ENCODE measurements at places on chromosomes 4 and X.

DNA sequence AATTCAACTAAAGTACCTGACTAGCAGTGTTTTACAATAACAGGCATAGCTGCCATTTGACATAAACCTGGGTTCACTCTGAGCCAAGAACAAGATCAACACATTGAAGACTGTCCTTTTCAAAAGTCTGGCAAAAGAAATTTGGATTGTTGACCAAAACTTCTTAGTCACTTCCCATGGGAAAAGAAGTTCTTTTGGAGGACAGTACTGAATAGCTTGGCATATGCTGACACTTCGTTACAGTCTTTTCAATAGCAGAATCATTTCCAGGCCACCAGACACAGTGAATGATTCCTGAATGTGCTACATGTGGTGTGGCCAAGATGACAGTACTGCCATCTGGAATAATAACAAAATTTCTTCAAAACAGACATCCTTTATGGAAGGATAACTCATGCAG, 560.3 kb downstream of the GRID2 start:
- no peaks in the 10 kb centered on the region for H3K36me3 ChIP-seq
- no peaks in the 10 kb centered on the region for H3K27me3 ChIP-seq
- no peak for DNase-seq
- no peak overlapping the region for H3K27ac ChIP-seq
- no peak overlapping the region for H3K4me3 ChIP-seq

GRCh38 chrX:79100791-79101484, 43.5 kb upstream of the GPR174 start:
- no peak overlapping the region for H3K4me3 ChIP-seq
- no peaks in the 10 kb centered on the region for H3K4me1 ChIP-seq
- H3K36me3 ChIP-seq = no peaks in the 10 kb centered on the region
- H3K27ac ChIP-seq = no peak overlapping the region
- H3K27me3 ChIP-seq = no peaks in the 10 kb centered on the region

DNA sequence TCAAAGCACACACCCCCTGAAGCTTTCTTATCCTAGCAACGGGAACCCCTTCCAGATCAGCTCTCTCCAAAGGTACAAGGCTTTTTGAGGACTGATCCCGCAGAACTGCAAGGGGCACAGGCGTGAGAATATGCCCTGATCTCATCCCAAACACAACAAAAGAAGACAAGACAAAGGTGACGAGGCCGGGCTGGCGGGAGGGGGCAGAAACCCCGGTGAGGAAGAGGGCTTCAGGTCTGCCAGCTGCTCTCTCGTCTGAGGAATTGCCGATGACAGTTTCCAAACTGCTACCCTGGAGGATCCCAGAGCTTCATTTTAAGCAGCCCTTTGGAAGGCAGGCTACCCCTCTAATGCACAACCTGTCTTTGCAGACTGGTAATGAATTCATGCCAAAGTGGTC, 3.4 kb downstream of the HCFC1 start:
- H3K36me3 ChIP-seq = no peaks in the 10 kb centered on the region
- H3K27me3 ChIP-seq = no peaks in the 10 kb centered on the region
- no peak overlapping the region for H3K4me3 ChIP-seq
- peak; percentile 38 for DNase-seq

DNA sequence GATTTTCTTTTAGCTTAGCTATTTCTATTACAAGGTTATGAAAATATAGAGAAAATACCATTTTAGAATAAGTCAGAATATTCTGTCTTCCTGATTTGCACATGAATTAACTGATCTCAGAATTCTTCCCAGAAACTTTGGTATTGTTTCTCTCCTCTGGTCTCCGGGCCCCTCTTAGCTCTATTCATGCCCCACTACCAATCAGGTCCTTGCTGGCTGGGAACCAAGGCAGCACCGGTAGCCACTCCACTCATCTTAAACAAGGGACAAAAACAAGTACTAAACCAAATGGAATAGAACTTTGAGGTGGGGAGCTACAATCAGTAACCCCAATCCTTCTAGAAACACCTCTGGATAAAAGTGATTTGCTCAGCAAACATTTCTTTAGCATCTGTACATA, 64.3 kb downstream of the GPC3 start:
- no peak overlapping the region for H3K27ac ChIP-seq
- peaks cover 3% of the 10 kb centered on the region for H3K27me3 ChIP-seq
- DNase-seq = no peak

DNA sequence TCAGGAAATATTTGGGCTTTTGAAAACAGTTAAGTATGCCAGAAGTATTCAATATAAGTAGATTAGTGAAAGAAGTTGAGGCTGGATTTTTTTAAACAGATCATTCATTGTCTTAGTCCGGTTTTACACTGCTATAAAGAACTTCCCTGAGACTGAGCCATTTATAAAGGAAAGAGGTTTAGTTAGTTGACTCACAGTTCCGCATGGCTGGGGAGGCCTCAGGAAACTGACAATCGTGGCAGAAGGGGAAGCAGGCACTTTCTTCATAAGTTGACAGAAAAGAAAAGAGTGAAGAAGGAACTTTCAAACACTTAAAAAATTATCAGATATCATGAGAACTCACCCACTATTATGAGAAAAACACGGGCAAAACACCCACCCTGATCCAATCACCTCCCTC, 31.1 kb upstream of the CYLC1 start:
- H3K27ac ChIP-seq = no peak overlapping the region
- no peaks in the 10 kb centered on the region for H3K4me1 ChIP-seq
- peaks cover 7% of the 10 kb centered on the region for H3K27me3 ChIP-seq
- H3K4me3 ChIP-seq = no peak overlapping the region

DNA sequence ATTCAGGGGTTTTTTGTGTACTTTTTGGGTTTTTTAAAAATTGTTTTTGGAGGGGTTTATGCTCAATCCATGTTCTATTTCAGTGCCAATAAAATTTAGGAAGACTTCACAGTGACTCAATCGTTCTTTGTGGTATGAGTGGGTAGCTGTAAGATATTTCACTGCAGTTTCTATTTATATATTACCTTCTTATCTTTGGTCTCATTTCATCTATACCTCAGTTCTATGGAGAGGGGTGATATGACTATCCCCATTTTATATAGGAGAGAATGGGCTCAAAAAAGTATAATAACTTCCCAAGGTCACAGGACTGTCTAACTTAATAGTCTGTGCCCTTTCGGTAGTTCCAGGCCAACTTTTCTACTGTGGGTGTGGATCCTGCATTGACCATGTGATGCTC, 74.4 kb downstream of the MSN start:
- H3K27ac ChIP-seq = no peak overlapping the region
- H3K4me1 ChIP-seq = no peaks in the 10 kb centered on the region
- DNase-seq = no peak
- no peaks in the 10 kb centered on the region for H3K36me3 ChIP-seq
- H3K4me3 ChIP-seq = no peak overlapping the region

DNA sequence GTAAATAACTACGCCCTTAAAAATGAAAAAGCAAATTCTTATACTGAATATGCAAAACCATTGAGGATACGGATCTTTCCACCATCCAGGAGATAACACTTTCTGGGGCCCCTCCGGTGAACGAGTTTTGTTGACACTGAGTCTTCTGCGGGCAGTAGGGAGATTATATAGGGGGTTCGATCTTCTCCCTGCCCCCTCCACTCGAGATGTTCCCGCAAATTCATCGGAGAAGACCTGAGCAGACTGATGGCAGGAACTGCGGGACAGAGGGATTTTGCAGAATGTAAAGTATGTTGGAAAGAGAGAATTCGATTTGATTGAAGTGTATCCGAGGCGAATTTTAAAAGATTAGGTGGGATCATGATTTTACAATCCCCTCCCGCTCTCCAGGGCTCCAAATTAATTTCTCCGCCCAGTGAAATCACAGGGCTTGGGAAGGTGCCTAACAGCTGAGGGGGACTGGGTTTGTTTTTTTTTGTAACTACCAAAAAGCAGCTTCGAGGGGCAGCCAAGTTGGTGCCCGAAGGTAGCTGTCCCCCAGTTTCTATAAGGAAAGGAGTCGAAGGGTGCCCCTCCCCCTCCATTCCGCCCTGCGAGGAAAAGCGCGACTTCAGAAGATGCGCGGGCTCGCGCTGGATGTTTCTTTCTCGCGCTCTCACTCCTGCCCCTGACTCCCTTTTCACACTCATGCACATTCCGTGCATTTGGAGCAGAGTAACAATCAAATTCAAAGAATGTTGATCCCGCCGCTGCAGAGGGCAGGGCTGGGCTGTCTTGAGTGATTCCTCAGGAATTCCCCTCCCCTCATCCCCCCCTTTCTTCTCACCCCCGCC, 1.2 kb downstream of the TMEM255A start:
- H3K27me3 ChIP-seq = peaks cover 27% of the 10 kb centered on the region
- no peak overlapping the region for H3K4me3 ChIP-seq
- DNase-seq = no peak
- H3K27ac ChIP-seq = no peak overlapping the region
- no peaks in the 10 kb centered on the region for H3K36me3 ChIP-seq

DNA sequence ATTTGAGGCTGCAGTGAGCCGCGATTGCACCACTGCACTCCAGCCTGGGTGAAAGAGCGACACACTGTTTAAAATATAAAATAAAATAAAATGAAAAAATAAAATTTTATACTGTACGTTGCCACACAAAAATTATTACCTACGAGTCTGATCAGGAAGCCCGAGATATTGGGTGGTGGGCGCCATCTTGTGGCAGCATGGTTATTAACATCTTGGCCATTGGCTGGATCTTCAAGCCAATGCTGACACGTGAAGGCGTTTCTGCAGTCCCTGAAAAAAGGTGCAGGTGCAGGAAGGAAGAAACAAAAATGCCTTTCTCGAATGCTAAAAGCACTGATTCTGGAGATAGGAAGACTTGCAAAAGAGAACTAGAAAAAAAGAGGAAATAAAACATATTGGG, 4.9 kb upstream of the TLR8 start:
- H3K27ac ChIP-seq = no peak overlapping the region
- no peaks in the 10 kb centered on the region for H3K4me1 ChIP-seq
- H3K27me3 ChIP-seq = peaks cover 9% of the 10 kb centered on the region
- no peaks in the 10 kb centered on the region for H3K36me3 ChIP-seq
- DNase-seq = peak; percentile 85

- DNase-seq = no peak
- H3K27ac ChIP-seq = no peak overlapping the region
- no peaks in the 10 kb centered on the region for H3K36me3 ChIP-seq
- no peak overlapping the region for H3K4me3 ChIP-seq
Observed at GRCh38 chrX:153366878-153367538, 33.1 kb downstream of the ZNF275 start.

DNA sequence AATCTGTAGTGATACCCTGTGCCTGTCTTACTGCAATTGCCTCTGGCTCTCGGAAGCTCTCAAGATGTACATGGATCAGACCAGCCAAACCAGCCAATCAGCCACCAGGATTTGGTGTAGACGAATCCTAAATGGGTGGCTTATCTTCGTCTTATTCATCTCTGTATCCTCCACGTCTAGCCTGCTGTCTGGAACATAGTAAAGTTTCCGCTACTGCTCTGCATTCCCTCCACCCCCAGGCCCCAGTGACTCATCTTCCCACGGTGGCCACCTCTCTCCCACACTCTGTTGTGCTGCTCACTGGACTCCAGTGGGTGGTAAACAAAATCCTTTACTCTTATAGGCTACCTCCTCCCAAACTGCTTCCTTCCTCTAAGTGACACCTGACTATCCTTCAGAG, 37.8 kb downstream of the SEPTIN6 start:
- H3K4me3 ChIP-seq = no peak overlapping the region
- no peak for DNase-seq
- H3K36me3 ChIP-seq = no peaks in the 10 kb centered on the region
- no peak overlapping the region for H3K27ac ChIP-seq
